ENCODE measurements at places on chromosomes 6 and 20.

DNA sequence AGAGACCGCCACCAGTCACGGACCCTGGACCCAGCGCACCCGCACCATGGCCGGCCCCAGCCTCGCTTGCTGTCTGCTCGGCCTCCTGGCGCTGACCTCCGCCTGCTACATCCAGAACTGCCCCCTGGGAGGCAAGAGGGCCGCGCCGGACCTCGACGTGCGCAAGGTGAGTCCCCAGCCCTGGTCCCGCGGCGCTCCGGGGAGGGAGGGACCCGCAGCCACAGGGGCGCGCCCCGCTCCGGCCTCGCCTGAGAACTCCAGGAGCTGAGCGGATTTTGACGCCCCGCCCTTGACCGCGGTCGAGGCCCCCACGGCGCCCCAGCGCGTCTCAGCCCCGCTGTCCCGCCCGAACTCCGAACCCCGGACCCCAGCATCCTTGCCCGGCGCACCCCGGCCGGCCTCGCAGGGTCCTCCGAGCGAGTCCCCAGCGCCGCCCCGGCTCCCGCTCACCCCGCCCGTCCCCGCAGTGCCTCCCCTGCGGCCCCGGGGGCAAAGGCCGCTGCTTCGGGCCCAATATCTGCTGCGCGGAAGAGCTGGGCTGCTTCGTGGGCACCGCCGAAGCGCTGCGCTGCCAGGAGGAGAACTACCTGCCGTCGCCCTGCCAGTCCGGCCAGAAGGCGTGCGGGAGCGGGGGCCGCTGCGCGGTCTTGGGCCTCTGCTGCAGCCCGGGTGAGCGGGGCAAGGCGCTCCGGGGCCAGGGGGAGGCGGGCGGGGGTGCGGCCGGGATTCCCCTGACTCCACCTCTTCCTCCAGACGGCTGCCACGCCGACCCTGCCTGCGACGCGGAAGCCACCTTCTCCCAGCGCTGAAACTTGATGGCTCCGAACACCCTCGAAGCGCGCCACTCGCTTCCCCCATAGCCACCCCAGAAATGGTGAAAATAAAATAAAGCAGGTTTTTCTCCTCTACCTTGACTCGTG is at the start of gene OXT:
OXT (plus strand) TSS at position 11 of the 920 bp plus-strand sequence; CDS start at position 47, 36 bp downstream.
- DNase-seq: peak; percentile 44

GRCh38 chr6:162889303-162889702 is 161.5 kb downstream of the PACRG start:
- DNase-seq: no peak

DNA sequence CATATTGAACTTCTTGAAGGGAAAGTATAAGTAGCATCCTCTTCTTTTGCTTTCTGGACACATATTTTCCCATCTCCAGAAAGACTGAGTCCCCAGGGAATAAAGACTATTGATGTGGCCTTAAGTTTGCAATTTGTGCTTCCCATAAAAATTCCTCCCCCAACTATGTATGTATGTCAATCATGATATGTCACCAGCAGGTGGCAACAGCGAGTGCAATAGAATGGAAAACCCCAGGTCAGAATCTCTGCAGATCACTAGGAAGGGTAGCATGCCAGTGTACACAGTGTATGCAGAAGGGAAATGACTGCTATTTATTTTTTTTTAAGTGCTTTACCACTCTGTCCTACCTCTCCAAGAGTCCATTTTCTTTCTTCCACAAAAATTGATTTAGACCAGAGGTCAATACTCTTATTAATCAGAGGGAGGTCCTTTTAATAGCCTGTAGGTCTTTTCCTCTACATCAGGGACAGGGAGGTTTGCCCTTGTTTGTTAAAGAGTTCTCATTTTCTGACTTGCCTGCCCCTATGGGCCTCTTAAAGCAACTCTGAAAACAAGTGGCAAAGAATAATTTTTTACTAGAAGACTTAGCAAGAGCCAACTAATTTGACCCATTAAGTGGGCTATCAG is 61.4 kb downstream of the BMP2 start:
- peak; percentile 65 for DNase-seq

DNA sequence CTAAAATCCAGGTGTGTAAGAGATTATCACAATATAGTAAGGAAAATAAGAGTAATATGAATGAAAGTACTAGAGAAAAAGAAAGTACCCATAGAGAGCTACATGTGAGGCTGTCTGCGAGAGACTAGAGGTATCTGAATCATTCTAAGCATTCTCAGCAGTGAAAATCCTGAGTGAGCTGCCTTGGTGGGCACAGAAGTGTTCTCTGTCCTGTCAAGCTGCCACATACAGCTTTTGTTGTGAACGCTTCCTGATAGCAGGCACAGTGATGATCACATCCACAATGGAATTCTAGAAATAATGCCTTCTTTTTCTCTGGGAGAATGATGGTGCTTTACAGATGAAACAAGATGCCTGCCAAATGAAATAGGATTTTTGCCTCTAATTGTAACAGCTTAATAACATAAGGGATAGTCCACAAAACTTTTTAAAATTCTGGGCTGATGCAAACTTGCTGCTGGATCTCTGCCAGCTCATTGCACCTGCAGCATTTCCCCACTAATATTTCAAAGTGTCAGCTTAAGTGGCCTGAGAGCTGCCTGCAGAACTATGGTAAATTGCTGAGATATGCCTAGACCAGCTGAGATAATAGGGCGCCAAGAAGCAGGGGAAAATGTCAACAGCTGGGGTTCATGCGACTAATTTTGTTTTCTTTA is 620.5 kb downstream of the DOK5 start:
- DNase-seq: no peak

Data from fibroblast of skin of scalp (primary cell).